ENCODE measurements at places on chromosomes 16 and 17.

DNA sequence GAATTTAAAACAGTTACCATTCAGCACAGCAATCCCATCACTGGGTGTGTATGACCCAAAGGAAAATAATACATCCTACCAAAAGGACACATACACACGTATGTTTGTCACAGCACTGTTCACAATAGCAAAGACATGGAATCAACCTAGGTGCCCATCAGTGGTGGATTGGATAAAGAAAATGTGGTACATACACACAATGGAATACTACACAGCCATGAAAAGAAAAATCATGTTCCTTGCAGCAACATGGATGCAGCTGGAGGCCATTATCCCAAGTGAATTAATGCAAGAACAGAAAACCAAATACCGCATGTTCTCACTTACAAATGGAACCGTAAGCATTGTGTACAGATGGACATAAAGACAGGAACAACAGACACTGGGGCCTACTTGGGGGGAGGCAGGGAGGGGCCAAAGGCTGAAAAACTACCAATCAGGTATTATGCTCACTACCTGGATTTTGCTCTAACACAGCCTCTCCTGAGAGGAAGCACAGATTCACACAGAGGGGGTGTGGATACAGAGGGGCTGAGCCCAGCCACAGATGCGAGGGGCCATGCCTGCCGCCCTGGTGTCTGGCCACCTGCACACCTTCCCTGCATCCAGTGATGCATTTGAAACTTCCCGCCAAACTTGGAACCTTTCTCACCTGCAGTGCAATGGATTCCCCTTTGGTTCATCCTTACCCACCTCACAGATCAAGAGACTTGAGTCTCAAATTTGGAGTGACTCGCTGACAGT is 55.9 kb downstream of the USP22 start:
- DNase-seq, result no peak

DNA sequence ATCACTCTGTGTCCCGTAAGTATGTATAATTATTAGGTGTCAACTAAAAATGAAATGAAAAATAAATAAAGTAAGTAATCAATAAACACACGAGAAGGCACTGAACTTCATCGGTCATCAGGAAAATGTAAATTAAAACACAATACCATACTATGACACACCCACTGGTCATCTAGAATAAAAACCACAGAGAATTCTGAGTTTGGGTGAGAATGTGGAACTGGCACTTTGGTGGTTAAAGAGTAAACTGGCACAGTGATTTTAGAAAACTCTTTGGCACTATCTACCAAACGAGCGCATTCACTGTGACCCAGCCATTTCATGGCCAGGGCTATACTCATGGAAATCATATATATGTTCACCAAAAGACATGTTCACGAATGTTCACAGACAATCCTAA is 98.2 kb downstream of the HS3ST3A1 start:
- DNase-seq, result no peak

- no peak for DNase-seq
Observed at GRCh38 chr17:30677550-30678249, 146.8 kb downstream of the CRLF3 start.

GRCh38 chr17:70173681-70174080 is 4.3 kb downstream of the KCNJ2 start:
- no peak for DNase-seq

- no peak for DNase-seq
Observed at GRCh38 chr17:69082696-69083095, 22.0 kb upstream of the ABCA9 start.

DNA sequence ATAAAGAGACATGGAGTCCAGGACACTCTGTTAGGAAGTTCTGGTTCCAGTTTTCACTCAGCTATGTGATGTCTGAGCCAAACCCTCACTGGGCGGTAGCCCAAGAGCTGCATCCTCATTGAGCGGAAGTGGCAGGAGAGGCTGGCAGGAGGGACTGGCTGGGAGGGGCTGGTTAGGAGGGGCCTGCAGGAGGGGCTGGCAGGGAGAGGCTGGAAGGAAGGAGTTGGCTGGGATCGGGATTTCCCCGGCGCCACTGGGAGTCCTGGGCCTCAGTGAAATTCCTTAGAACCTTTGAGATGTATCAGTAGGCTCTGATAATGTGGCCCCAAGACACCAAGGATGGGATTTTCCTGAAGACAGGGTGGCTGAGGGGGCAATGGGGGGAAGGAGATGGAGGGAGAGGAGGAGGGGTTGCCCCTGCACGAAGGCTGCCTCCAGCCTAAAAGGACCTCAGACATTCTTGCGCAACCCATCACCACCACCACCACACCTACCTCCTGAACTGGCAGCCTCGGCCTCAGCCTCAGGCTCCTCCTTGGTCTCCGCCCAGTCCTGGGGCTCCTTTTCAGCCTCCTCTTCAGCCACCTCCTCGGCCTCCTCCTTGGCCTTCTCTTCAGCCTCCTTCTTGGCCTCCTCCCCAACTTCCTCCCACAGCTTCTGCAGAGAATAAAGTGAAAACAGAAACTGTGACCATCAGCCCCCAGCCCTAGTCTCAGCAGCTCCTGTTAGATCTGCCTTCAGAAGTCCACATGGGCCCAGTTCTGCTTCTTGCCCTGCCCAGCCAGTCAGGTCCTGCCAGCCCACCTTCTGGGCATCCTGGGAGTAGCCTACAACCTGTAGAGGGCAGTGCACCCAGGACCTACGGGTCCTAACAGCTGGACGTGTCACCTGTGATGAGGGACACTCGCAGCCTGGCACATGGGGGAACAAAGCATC is 31.7 kb downstream of the CNGB1 start:
- no peak for DNase-seq

DNA sequence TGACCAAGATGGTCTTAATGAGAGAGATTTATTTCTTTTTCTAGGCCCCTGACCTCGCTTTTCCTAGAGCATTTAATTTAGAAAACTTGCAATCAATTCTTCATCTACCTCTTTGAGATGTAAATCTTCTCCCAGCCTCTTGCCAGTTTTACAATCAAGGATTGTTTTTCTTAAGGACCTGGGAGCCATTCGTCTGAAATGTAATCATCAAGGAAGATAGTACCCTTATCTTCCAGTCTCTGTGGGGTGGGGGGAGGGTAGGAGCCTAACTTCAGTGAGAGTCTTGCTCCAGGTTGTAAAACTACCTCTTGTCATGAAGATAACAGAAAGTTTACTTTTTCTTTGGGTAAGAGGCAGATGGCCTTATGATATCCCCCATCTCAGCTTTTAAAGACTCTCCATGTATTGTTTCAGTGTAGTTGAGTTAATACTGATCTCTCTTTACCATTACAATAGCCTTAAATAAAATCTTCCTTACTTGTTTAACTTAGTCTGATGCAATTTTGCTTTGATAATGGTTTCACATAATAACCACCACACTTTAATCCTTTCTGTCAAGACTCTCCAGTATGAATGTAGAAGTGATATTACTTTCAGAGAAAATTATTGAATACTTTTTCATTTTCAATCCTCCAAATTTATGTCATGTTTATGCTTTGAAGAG is 110.2 kb upstream of the CPHXL start:
- DNase-seq, result no peak
